ENCODE measurements at places on chromosomes 16 and 17.

DNA sequence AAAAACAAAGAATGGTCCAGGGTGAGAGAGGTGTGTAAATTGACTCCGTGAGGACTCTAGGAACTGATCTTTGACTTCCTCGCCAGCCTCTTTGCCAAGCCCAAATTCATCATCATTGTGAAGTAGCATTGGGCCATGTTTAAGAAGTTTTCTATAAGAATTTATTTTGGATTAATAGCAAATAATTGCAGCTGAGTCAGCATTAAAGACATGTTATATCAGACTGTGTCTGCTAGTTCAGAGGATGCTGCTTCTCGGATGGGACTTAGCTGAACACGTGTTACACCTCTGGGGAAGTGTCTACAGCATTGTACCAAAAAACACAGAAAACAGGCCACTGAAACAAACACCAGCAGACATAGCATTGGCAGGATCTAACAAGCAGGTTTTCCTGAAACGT lies 366.6 kb downstream of the CDH13 start:
- DNase-seq: no peak

GRCh38 chr16:14278749-14279148 lies 207.6 kb downstream of the MRTFB start:
- no peak for DNase-seq

- DNase-seq: no peak
Measured at GRCh38 chr16:72856797-72857196, 191.1 kb downstream of the ZFHX3 start.

GRCh38 chr17:77369544-77369971 lies 228.8 kb downstream of the SEC14L1 start:
- no peak for DNase-seq

DNA sequence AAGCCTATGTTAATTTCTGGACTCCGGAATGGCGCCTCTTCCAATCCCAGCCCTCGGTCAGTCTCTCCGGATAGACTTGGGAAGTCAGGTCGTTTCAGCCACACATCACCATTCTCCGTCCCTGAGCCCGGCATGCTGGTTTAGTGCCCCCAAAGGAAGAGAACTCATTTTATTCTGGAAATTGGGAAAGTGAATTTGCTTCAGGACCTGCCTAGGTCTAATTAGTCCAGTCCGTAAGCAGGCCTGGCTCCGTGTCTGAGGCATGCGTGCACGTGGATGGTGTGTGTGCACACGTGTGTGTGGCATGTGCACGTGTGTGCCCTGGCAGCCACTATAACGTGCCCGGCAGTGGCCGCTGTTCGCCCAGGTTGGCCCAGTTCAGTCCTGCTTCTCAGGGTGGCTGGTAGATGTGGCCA lies 77.4 kb downstream of the RPA1 start:
- no peak for DNase-seq

GRCh38 chr16:51048544-51048943 lies 102.5 kb downstream of the SALL1 start:
- DNase-seq: no peak

- no peak for DNase-seq
Measured at GRCh38 chr17:41063449-41063848, 2.2 kb downstream of the KRTAP2-4 start.

DNA sequence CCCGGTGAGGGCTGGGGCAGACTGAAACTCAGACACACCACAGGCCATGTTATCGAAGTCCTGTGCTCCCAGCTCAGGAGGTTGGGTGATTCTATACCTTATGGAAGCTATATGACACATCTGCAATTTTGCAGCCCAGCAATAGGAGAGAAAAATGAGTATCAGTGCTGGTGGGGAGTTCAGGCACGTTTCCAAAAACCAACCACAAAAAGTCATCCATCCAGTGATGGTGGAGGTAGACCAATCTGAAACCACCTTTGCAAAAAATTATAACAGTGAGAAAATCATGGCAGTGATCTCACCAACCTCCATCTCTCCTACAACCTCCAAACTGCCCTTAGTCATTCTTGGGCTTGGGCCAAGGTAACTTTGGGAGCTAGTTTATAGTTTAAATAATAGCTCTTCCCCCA lies 327.9 kb downstream of the SLC39A11 start:
- no peak for DNase-seq

DNA sequence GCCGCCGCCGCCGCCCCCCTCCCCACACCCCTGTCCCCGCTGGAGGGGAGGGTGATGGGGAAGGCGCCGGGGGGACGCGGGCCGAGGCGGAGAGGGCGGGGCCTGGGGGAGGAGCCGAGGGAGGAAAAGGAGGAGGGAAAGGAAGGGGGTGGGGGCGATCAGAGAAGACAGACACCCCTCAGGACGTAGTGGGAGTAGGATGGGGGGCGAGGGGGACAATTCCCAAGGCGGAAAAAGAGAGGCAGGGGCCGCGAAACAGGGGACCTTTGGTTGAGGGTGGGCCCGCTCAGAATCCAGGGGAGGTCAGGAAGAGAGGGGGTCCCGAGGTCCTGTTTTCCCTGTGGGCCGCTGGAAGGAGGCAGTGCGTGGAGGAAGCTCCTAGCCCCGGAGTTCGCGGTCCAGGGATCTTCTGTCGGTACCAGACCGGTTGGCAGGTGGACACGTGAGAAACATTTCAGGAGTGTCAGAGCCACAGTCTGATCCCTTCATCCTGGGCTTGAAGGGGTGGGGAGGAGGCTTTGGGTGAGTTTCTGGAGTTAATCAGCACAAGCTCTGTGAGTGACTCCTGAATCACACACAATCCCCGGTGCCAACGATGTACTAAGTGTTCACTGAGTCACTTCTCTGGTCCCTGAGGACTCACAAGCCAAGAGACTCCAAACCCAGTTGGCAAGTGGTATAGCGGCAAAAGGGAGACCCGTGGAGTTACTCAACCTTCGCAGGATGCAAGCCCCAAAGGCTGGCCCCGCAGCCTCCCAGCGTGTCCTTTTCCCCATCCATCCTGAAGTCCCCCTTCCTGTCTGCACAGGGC lies at the start of gene XYLT1:
Gene XYLT1 (minus strand): TSS at position 53 of the 811 bp plus-strand sequence. CDS start 164 bp downstream, outside the sequence.
- no peak for DNase-seq

- peak; percentile 40 for DNase-seq
Measured at GRCh38 chr16:1825864-1826690, 548 bp downstream of the HAGH start.

DNA sequence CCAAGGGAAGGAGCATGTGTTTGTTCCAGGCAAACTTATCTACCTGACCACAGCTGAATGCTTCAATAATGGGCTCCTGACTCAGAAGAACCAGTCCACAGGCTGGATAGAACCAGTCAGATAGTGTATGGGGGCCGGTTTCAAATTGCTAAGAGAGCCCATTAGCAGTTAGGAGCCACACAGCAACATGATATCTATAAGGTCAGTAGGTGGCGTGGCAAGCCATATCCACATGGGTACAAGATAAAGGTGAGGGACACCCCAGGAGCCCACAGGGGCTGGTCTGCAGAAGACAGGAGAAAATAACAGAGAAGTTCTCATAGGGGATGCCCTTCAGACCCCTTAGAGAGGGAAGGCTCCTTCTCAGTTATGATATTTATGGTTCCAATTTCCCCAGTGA lies 31.6 kb upstream of the CDRT15 start:
- no peak for DNase-seq
